HepG2 (cell line): ENCODE measurements at places on chromosomes 1 and 21. TPM values are rescaled to one million over a fixed set of nuclear protein-coding genes. Genes with fewer than 3 reads are reported as not detected.

DNA sequence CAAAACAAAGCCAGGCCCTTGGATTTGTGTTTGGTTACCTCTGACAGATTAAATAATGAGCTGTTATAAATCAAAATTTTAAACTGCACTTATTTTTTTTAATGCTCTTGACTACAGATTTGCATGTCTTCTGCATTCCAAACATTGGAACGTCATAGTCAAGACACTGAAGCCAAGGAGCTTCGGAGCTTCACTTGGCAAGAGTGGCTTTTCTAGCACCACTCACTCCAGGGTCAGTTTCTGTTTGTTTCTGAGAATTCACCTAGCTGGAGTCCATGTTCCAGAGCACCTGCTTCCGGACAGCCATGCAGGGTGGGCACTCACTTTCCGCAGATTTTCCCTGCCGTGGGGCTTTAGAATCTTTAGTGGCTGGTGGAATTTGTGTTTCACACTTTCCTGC lies 202.9 kb downstream of the ZP4 start:
- no peak for DNase-seq

- DNase-seq, result no peak
Measured at GRCh38 chr1:70376196-70376595, 21.7 kb upstream of the ANKRD13C start.

TCEA3 gene
- 81.5 and 84.6 TPM in 2 replicates for total RNA-seq

DNA sequence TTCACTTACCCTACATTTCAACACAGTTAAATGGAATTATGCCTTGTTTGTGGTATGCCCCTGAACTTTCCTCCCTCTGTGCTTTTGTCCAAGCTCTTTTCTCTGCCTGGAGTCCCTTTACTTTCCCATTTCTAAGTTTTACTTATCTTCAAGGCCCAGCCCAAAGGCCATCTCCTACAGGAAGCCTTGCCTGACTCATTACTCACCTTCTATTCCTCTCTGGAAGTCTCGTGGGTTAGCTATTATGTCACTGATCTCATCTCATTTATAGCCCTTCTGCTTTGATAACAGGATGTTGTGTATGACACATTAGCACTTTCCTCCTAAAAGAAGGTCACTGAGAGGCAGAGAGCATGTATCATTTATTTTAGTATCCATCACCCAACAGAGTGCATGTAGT lies 78.8 kb upstream of the CD1D start:
- DNase-seq, result no peak

- DNase-seq, result no peak
Measured at GRCh38 chr21:33914188-33914587, 1.4 kb downstream of the ATP5PO start.

MTARC1 gene
- total RNA-seq, result 64.2 and 106 TPM in 2 replicates

GRCh38 chr1:17516303-17517214 lies 22.9 kb upstream of the ARHGEF10L start:
- peak; percentile 85 for DNase-seq

FAM3B gene
- 41.9 and 62.0 TPM in 2 replicates for total RNA-seq

- DNase-seq, result no peak
Measured at GRCh38 chr1:228767636-228768354, 32.5 kb downstream of the RHOU start.

- DNase-seq, result no peak
Measured at GRCh38 chr1:48761986-48762385, 14.7 kb downstream of the BEND5 start.

DNA sequence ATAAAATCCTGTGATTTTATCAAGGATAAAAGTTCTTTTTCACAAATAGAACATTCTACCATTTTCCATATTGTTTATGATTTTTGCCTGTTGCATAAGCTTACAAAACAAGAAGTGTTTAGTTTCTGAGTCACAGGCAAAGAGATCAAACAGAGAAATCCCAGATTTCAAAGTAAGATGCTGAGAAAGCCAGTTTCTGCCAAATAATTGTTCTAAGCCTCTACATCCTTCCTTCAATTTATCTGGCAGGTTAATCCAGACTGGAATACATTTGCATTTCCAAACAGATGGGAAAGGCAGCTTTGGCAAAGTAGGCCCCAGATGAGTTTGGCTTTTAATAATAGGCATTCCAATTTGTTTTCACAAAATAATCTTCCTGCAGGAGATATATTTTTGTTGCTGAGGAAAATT lies 2.5 kb downstream of the SLC1A7 start:
- DNase-seq, result no peak

IGSF9 gene
- total RNA-seq, result not detected in 2 replicates

- peak; percentile 65 for DNase-seq
Measured at GRCh38 chr1:3312898-3313575, 141.4 kb upstream of the ARHGEF16 start.

- DNase-seq, result no peak
Measured at GRCh38 chr1:9320520-9321479, 28.1 kb downstream of the SPSB1 start.

GRCh38 chr1:91643431-91643830 lies 142.8 kb downstream of the CDC7 start:
- no peak for DNase-seq

GRCh38 chr21:34609933-34610549 lies 4.9 kb downstream of the RCAN1 start:
- DNase-seq, result no peak

DNA sequence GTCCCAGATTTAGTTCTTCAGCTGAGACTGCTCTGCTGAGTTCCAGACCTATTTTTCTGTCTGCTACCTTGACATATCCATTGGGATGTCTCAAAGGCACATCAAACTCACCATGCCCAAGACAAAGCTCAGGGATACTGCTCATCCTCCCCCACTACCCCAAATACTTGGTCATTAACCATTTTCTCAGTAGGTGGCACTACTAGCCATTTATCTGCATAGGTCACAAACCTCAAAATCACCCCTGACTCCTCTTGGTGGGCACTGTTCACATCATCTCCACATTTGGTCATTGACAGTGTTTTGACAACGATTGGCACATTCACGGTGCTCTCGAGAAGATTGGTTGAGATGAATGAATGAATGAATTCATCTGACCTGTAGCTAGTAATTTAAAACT lies 32.1 kb downstream of the CACNA1S start:
- no peak for DNase-seq

- DNase-seq, result no peak
Measured at GRCh38 chr1:234745844-234746797, 136.1 kb upstream of the IRF2BP2 start.

DNA sequence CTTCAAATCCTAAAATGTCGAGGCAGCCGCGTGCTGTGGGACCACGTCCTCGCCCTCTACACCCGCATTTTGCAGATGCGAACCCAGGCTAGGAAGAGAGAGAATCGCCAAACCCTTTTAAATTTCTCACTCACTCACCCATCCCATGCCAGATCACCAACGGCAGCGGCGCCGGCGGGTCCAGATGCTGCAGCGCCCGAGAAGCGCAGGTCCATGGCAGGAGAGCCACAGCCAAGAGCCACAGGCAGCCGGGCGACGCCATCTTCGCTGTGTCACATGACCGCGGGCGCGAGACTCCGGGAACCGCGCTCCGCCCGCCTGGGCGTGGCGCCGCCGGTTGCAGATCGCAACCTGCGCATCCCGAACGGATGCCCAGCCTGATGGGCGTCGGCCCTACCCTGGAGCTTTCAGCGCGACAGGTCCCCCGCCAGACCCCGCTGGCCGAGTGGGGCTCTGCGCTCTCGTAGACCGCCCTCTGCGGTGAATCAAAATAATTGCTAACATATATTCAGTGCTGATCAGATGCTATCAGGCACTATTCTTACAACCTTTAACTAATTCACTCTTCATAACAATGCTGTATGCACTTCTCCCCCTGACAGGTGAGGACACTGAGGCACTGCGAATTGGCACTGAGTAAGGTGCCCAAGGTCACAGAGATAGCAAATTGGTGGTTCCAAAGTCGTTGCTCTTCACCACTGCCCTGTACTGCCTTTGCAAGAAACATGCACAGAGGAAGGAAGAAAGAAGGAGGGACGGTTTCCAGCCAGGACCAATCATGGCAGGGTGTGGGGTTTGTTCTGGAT lies at the start of gene PPT1:
PPT1 (minus strand) TSS at position 276 of the 806 bp plus-strand sequence; CDS start at position 262, 14 bp downstream.
- peak; percentile 56 for DNase-seq

DNA sequence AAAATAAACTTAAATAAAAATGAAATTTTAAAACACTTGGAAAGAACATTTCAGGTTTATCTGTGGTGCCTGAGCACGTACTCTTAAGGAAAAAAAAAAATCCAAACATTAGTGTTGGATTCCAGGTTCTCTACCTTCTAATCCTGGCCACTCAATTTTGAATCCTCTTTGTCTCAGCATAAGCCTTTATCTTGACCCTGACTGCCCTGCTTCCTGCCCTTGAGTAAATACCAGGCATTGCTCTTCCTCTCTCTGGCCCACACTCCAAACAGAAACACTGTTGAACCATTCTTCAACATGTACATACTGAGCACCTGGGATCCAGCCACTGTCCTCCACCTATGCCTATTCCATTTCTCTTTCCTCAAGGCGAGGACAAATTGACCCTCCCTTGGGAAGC lies 11.4 kb upstream of the VANGL1 start:
- peak; percentile 34 for DNase-seq

DNA sequence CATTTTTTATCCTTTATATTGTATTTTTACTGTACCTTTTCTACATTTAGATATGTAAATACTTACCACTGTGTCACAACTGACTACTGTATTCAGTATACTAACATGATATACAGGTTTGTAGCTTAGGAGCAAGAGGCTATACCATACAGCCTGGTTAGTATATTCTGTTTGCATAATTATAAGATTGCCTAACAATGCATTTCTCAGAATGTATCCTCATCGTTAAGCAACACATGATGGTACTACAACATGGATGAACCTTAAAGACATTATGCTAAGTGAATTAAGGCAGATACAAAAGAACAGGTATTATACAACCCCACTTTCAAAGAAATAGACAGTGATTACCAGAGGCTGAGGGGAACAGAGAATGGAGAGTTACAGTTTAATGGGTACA lies 62.7 kb downstream of the RUSC1 start:
- DNase-seq, result no peak

- DNase-seq, result no peak
Measured at GRCh38 chr1:241715435-241715834, 63.4 kb downstream of the WDR64 start.

OVAAL gene
- total RNA-seq, result not detected in 2 replicates

DNA sequence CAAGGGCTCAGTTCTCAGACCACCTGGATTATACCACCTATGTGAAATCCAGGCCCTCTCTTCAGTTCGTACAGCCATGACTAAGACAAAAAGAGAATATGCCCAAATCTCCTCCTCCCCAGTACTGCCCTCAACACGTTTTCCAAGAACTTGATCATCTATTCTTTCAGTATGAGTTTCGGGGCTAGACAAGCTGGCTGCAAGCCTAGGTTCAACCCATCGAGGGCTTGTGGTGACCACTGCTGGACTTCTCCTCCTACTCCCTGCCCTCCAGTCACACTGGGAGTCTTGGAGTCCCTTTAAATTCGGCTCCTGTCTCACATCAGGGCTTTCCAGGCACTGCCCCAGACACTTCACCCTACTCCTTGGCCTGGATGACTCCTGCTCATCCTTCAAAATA lies 352.3 kb downstream of the KCNH1 start:
- no peak for DNase-seq

GRCh38 chr1:100912019-100912418 lies 16.1 kb downstream of the SLC30A7 start:
- no peak for DNase-seq

RBM11 gene
- 0.24 TPM in 1 of 2 replicates, not detected in the other for total RNA-seq

DNA sequence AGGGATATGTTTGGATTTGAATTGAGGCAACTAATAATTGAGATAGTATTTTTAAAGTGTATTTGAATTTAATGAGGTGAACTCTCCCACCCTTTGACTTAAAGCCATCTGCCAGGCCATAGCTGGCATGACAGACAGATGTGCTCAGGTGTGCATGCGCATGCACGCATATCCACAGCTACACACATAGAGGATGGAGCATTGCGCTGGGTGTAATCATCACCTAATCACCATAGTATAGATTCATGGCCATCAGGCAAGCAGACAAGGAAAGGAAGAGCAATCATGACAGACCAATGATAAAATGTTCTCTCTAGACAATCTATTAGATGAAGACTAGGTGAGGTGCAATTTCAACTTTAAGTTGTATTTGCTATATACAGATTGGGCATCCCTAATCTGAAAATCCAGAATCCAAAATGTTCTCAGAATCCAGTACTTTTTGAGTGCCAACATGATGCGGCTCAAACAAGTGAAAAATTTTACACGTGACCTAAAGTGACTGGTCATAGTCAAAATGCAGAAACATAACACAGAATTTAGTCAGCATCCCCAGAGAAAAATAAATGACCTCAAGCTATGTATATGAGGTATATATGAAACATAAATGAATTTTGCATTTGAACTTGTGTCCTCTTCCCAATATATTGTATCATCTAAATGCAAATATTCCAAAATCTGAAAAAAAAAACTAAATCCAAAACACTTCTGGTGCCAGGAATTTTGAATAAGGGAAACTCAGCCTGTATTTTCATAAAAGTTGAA lies 70.1 kb downstream of the PTPRC start:
- DNase-seq, result no peak

GRCh38 chr1:200556002-200556401 lies 64.5 kb downstream of the KIF14 start:
- DNase-seq, result no peak

CKS1B gene
- 217 and 268 TPM in 2 replicates for total RNA-seq

DNA sequence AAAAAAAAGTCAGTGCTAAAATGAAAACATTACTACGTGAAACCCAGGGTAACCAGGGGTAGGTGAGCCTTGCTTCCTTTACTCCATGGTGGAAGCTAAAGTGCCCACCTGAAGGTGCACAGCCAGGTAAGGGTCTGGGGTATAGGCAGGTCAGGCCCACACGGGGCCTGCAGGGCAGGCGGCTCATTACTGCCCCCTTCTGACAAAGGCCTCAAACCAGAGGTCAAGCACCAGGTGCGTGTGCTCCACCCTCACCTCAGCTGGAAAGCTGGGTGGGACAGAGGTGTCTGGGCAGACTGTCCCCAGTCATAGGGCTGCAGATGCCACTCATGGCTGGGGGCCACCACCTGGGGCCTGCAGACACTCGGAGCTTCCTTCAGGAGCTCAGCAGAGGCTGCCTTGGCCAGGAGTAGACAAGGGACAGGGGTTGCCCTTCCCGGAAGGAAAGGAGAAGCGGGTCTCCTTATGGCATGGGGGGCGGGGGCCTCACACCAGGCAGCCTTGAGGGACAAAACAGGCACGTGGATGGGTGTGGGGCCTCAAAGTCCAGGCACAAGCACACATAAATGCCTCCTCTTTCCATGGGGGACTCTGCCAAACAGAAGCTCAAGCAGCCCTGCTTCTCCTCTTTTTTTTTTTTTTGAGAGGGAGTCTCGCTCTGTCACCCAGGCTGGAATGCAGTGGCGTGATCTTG lies 36.2 kb downstream of the ACOT7 start:
- DNase-seq, result no peak
